Fibroblast of upper back skin (primary cell): ENCODE measurements at places on chromosomes 2 and 18.

DNA sequence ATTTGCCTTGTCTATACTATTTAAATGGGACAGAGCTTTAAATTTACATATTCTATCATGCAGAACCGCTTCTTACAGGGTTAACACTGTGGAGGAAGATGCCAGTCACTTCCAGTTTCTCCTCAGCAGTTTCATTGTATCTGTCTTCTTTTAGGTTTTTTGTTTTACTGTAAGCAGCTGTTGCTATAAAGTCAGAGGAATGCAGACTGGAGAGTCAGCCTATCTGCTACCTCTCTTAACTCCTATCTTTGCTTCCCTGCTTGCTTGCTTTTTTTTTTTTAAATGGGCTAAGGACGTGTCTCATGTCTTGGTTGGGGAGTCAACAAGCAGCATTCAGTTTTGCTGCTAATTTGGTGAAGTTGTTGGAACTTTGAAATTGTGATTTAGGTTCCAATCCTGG is 8.9 kb downstream of the EPC2 start:
- DNase-seq: no peak

GRCh38 chr18:48707636-48708296 is 168.9 kb downstream of the CTIF start:
- no peak for DNase-seq

- peak; percentile 100 for DNase-seq
These were observed at the start of gene PTMA for GRCh38 chr2:231707927-231708772. TSS of gene PTMA (plus strand) at chr2:231708525. CDS start at chr2:231708707, 182 bp downstream.

DNA sequence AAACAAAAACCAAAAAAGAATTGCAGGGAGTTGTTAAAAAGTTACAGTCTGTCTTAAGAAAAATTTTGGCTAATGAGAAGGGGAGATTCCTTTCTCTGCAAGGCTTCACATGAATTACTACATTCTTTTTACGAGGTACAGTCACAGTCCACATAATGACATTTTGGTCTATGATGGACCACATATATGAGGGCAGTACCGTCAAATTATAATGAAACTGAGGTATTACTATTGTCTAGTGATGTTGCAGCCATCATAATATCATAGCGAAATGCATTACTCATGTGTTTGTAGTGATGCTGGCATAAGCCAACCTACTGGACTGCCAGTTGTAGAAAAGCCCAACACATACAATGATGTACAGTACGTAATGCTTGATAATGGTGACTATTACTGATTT is 12.5 kb downstream of the SERPINB7 start:
- DNase-seq: no peak

- no peak for DNase-seq
These were observed 110.3 kb upstream of the TTN start for GRCh38 chr2:178917555-178917954.

- no peak for DNase-seq
These were observed 259.0 kb upstream of the HNMT start for GRCh38 chr2:137705296-137705695.

DNA sequence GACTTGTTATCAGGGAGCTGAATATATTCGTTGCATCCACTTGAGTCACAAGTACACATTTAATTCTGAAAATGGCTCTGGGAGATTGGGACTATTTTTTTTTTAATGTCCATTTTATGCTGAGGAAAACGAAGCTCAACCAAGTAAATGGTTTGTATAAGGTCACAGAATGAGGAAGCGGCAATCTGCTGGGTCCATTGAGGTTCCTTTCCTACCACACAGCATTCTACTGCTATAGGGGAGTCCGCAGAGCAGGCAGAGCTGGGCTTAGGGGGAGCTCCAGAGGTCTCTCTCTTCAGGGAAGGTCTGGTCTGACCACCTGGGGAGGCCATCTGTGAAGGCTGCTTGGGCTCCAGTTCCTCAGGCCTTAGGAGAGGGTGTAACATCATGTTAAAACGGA is 77.9 kb downstream of the MCFD2 start:
- no peak for DNase-seq

GRCh38 chr2:5042666-5043440 is 649.3 kb upstream of the SOX11 start:
- no peak for DNase-seq

DNA sequence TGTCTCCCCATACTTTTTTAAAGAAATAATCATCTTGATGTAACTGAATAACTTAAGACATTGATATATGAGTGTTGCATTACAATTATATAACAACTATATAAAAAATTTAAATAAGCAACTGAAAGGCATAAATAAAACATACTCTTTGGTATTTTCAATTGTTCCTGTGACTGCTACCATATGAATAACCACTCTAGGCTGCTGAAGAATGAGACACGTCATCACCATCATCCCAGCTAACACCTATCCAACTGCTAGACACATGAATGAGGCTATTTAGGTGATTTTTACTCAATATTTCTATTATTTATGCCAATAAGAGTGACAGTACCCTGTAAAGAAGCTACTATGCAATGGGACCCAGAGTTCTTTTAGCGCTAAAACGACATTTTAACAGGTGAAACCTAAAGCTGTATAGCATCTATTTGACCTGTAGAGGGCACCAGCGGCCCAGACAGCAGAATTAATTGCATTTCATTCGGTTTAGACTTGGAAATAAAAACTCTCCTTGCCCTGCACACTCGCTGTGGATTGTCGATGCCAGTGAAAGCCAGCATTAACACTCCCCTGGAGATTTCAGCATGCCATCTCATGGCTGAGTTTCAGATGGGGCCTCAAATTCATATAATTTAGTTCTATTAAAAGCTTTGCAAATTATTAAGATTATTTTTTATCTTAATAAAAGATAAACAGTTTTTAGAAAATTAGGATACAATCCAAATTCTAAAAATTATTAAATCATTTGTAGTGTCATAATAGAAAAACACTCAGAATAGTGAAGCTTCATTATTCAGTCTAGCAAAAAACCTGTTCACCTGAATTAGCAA is 89.4 kb upstream of the MAP2 start:
- peak; percentile 55 for DNase-seq

- DNase-seq: no peak
These were observed 9.7 kb upstream of the LDAH start for GRCh38 chr2:20832606-20833005.

DNA sequence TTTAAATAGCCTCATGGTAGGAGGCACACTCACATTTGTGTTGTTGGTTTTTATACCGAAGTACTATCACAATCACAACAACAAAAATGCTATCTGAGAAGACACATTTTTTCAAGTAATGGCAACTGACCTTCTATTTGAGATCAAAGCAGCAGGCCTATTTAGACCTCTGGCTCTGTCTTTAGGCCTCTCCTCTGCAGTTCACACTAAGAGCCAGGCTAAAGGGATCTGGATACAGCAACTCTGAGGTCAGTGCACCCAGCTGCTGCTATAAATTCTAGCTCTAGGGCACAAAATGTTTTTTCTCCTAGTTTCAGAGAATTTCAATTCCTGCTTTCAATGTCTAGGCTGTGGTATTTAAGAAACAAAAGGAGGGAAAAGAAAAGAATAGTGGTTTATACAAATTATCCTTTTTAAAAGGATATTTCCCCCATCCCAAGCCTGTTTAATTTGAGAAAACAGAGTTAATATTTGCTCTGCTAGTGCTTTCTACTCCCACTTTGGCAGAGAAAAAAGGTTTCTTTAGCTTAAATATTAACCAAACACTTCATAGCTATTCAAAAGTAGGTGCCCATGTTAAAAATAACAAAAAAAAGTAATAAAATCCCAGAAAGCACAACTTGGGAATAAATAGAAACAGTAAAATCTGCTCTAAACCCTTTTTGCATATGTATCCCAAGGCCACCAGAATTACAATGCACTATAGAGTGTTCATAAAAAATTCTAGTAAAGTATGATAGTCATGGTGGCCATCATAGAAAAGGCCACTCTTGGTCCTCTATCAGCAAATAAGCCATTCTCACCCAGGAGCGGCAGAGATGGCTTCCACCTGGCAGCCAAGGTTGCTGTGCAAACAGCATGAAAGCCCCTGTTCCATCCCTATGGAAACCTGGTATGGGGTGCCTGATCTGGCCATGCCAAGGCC is 293.6 kb upstream of the SESTD1 start:
- DNase-seq: no peak

GRCh38 chr2:44836174-44836573 is 105.3 kb upstream of the SIX3 start:
- no peak for DNase-seq

- DNase-seq: peak; percentile 75
These were observed 71.7 kb downstream of the NCAPH start for GRCh38 chr2:96407041-96407918.

GRCh38 chr2:118696786-118697465 is 150.5 kb downstream of the EN1 start:
- no peak for DNase-seq

- no peak for DNase-seq
These were observed 15.5 kb downstream of the LPIN2 start for GRCh38 chr18:2997429-2997828.

DNA sequence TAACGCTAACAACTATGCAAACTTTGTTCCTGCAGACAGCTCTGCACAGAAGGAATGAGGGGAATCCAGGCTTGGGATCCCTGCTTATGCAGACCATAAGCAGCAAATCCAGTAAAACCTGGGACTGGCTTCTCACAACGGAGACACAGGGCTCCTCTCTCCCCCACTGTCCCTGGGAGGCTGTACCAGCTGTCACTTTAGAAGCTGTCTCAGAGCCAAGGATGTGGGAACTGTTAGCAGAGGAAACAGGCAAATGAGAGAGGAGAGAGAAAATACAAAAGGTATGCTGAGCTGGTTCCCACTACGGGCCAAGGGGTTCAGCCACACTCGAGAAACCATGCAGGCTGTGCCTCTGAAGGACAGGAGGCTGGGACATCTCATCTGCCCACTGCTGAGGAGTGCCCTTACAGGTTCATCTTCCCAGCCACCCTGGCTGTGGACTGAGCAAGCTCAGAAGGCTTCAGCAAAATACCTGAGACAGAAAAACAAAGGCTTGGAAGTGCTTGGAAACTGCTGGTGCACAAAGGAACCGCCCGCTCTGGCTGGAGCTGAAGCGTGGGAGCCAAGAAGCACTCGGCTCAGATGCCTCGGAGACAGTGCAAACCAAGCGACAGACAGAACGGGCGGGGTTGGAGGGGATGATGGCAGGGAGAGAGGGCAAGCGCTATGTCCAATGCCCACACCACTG is 72.5 kb downstream of the FAM210A start:
- no peak for DNase-seq

- peak; percentile 30 for DNase-seq
These were observed 106.2 kb upstream of the BZW1 start for GRCh38 chr2:200705305-200706041.

DNA sequence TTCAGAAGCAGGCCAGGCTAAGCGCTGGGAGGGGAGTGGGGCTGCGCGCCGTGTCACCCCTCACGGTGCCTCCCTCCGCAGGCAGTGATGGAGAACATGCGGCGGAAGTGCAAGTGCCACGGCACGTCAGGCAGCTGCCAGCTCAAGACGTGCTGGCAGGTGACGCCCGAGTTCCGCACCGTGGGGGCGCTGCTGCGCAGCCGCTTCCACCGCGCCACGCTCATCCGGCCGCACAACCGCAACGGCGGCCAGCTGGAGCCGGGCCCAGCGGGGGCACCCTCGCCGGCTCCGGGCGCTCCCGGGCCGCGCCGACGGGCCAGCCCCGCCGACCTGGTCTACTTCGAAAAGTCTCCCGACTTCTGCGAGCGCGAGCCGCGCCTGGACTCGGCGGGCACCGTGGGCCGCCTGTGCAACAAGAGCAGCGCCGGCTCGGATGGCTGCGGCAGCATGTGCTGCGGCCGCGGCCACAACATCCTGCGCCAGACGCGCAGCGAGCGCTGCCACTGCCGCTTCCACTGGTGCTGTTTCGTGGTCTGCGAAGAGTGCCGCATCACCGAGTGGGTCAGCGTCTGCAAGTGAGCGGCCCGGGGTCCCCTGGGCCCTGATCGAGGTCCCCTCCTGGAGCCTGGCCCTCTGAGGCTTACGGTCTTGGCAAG is 12.2 kb downstream of the WNT10A start:
- peak; percentile 16 for DNase-seq

- no peak for DNase-seq
These were observed 40.0 kb downstream of the GORASP2 start for GRCh38 chr2:170969030-170969429.

GRCh38 chr2:73243884-73244570 is 9.9 kb downstream of the CCT7 start:
- peak; percentile 33 for DNase-seq

DNA sequence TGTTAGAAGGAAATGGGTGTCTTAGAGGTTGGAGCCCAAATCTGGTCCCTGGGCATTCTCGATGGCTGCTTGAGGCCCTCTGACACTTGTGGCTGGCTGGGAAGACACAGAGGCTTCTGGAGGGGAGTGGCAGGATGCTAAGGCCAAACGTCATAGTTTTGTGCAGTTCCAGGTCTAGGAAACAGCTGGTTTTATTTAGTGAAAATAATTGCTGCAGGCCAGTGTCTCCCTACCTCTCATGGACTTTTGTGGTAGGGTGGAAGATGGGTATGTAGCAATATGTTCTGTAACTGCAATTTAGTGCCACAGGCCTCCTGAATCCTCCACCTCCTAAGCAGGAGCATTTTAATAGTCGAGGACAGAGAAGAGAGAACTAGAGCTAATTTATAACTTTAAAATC is 32.2 kb upstream of the SPRED2 start:
- DNase-seq: peak; percentile 58

GRCh38 chr2:121080013-121080772 is 204.8 kb downstream of the TFCP2L1 start:
- peak; percentile 53 for DNase-seq

- no peak for DNase-seq
These were observed 48.5 kb downstream of the IL1R2 start for GRCh38 chr2:102040229-102040628.

DNA sequence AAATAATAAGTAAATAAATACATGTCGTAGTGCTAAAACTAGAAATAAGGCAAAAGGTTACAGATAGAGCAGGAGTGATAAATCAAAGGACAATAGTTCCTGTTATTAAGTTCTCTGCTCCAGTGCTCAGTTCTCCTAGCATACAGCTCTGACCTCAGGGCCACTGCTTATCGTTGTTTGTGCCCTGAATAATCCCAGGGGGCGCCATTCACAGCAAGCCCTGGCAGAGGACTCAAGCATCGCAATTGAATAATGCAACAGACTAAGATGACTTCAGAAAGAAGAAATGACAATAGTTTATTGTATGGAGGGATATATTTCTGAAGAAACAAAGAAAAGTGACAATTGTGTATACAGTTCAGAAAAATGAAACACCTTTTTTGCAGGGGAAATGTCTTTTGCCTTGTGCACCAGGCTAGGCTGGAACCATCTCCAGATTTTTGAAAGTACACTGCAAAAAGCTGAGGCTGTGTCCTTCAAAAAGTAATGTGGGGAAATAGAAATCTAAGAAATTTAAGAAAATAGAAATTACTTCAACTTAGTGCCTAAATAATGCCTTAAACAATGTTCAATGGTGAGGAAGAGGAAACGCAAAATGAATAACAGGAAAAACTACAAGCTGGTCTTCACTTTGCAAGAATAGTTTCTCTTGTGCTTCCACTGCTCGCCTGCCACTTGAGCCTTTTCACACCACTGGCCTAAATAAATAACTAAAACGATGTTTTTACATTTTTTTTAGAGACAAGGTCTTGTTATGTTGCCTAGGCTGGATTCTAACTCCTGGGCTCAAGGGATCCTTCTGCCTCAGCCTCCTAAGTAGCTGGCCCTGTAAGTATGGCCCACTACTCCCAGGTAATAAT is 19.0 kb upstream of the CCNYL1 start:
- peak; percentile 10 for DNase-seq
